ENCODE measurements at places on chromosomes 7 and 10.

GRCh38 chr7:84666651-84667050 lies 472.1 kb upstream of the SEMA3A start:
- DNase-seq = no peak

DNA sequence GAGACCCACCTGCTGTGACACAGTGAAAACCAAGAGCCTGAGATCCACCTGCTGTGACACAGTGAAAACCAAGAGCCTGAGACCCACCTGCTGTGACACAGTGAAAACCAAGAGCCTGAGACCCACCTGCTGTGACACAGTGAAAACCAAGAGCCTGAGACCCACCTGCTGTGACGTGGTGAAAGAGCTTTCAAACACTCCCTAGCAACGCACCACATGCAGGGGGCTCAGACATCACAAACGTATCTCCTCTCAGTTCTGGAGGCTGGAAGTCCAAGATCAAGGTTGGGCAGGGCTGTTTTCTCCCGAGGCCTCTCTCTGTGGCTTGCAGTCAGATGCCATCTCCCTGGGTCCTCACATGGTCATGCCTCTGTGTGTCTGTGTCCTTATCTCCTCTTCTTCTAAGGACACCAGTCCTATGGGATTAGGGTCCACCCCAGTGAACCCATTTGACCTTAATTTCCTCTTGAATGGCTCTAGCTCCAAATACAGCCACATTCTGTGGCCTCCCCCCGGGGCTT lies 43.8 kb downstream of the INSIG1 start:
- no peak for DNase-seq

DNA sequence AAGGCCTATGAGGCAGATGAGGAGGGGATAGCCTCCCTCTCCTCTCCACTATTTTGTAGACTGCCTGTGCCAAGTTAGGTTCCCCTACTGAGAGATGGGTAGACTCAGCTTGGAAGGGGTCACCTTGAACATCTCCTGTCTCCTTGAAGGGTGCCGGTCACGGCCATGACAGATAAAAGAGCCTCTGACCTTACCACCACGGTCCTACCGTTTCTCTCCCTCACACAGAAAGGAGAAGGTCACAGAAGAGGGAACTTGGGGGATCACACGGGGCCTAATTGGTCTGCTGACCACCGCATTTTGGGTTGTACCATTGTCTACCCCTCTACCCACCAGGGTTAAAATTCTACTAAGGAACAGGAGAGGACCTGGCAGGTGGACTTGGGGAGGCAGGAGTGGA lies 17.0 kb downstream of the PRSS2 start:
- no peak for DNase-seq

- no peak for DNase-seq
Measured at GRCh38 chr10:19941206-19941880, 125.1 kb downstream of the PLXDC2 start.

GRCh38 chr7:111329367-111330234 lies 232.7 kb downstream of the IMMP2L start:
- no peak for DNase-seq

GRCh38 chr7:67359900-67360299 lies 363.3 kb downstream of the TYW1 start:
- DNase-seq = no peak

DNA sequence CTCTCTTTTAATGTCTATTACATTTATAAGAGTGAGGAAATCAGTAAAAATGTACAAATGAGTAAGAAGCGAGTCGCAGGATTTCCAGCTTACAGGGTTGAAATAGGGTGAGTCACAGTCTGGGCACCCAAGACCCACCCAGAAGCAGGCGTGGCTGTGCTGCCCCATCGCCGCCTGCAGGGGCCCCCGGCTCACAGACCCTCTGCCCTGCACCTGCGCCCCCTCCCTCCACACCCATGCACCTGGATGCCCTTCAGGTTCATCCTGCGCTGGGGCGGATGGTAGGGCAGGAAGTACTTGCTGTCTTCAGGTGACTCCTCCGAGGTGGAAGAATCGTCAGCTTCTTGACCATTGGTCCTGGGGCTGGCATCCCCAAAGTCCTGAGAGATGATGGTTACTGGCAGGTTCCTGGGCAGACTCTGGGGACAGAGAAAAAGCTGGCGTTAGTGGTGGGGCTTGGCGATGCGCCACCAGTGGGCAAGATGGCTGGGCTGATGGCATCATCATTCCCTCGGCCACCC lies 90.2 kb upstream of the GNA12 start:
- DNase-seq = peak; percentile 33

DNA sequence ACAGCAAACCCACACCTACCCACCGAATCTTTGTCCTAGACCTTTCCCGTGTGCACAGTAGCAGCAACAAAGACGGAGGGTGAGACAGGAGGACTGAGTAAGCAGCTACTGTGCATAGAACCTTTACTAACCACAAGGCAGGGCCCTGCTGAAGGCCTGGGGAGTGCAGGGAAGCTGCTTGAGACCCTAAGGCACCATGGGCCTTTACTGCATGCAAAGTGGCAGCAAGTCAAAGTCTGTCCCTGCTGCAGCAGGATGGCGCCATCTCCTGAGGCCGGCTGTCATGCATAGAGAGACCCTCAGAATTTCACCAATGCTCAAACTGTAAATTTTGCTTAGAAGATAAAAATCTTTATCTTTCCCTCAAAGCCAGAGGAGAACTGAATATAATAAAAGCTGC lies 610.5 kb downstream of the ACTR3B start:
- no peak for DNase-seq

GRCh38 chr7:30760514-30761213 lies 8.7 kb downstream of the INMT start:
- DNase-seq = no peak

DNA sequence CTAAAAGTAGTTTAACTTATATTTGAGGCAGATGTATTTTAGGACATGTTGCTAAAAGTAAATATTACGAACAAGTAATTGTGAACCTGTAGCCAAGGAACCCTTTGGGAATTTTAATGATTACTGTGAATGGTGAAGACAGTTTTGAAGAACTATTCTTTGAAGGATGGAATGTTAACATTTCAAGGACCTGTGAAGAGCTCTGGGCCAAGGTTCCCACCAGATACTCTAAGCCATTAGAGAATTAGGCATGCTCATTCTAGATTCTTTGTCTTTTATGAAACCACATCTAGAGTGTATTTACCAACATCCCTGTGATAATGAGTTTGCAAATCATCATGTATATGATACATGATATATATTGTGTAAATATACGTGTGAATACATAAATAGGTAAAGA lies 99.8 kb downstream of the SEPTIN7 start:
- DNase-seq = no peak

DNA sequence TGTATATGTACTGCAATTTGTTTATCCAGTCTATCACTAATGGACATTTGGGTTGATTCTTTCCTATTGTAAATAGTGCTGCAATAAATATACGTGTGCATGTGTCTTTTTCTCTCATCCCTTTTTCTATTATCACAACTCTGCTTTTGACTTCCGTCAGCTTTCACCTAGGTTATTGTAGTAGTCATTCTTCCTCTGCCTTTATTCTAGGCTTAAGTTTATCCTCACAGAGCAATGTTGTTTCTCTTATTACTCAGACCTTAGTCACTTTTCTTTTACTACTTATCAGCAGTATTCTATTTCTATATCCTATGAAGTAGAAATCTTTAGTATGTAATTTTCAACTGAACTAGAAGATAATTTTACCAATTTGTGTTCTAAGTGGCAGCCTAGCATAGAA lies 175.3 kb upstream of the SEMA3E start:
- no peak for DNase-seq

DNA sequence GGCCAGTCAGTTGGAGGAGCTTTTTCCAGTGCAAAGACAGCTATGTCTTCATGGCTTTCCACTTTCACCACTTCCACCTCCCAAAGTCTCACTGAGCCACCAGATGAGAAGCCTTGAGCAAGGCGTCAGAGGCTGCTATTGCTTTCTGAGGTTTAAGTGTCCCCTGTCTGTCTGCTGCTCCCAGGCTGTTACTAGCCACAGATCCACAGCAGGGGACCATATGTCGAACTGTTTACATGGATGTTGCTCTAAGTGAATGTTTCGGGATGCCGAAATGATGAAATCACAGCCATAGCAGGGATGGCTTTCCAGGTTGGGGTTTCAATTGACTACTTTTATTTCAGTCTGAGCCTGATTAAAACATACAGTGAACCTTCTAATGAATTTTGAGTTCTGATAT lies 88.5 kb downstream of the AVL9 start:
- no peak for DNase-seq

GRCh38 chr10:6012121-6012905 lies 35.0 kb upstream of the IL15RA start:
- peak; percentile 11 for DNase-seq

- DNase-seq = no peak
Measured at GRCh38 chr10:115003396-115003795, 65.4 kb downstream of the TRUB1 start.

DNA sequence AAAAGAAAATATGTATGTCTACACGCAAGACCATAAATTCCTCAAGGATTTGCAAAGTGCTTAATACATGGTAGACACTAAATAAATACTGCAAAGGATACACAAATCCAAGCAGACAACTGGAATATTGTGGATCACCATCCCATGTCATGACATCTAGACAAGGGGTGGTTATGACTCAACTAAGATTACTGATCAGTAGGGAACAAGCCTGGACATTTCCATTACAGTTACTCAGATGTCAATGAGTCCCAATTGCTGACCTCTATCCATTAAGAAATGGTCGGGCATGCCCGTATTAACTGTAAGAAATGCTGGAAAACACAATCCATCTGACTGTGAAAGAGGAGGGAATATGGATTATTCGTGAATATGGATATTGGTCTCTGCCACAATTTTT lies 27.6 kb upstream of the RUFY2 start:
- no peak for DNase-seq

- DNase-seq = no peak
Measured at GRCh38 chr7:116708248-116708647, 36.3 kb downstream of the MET start.

DNA sequence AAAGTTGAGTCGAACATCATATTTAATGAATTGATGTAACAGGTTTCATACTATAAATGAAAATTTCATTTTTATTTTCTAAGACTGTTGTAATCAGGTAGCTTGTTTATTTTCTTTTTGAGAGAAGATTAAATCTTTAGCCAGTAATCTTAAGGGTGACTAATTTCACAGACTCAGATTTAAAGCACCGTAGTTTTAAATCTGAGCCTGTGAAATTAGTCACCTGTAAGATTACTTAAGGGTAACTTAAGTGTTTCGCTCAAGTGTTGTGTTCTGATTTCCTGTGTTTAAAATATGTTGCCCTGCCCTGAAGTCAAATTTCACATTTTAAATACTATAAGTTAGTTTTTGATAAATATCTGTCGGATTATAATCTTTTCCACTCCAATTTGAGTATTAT lies 35.8 kb upstream of the TMEM236 start:
- no peak for DNase-seq

DNA sequence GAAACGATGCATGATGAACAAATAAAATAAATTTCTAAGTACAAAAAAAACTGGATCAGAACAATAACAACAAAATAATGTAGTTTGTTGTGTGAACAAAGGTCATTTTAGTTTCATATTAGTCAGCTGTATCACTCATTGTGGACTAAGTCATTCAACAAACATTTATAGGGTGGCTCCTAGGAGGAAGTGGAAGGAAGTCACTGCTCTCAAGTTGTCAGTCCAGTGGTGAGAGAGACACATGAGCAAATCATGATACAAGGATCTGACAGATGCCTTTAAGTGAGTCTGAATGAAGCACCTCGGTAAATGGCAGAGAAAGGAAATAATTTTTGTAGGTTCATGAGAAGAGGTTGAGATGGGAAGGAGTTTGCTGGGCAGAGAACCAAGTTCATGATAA lies 56.8 kb downstream of the EPDR1 start:
- DNase-seq = no peak

GRCh38 chr10:110739811-110740271 lies 95.7 kb downstream of the RBM20 start:
- no peak for DNase-seq

DNA sequence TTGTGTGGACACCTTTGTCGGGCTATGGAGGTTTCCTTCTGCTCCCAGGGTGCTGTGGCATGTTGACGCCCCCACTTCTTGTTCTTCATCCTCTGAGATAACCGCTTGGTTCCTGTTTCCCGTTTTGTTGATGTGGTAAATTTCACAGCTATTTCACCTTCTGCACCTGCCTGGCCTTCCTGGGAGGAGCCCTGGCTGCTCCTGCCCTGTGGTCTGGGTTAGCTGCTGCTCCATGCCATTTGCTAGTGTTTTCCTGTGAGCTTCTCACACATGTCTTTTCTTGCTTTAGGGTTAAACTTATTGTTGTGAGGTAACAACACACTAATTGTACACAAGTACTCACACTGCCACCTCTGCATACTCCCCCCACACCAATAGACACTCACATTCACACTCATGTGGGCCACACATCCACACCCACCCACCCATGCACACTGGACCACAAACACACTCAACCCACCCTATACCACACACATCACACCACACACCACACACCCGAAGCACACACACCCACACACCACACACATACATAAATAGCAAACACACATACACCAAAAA lies 46.5 kb upstream of the MSMB start:
- no peak for DNase-seq

GRCh38 chr7:124796771-124797170 lies 31.2 kb upstream of the GPR37 start:
- no peak for DNase-seq

DNA sequence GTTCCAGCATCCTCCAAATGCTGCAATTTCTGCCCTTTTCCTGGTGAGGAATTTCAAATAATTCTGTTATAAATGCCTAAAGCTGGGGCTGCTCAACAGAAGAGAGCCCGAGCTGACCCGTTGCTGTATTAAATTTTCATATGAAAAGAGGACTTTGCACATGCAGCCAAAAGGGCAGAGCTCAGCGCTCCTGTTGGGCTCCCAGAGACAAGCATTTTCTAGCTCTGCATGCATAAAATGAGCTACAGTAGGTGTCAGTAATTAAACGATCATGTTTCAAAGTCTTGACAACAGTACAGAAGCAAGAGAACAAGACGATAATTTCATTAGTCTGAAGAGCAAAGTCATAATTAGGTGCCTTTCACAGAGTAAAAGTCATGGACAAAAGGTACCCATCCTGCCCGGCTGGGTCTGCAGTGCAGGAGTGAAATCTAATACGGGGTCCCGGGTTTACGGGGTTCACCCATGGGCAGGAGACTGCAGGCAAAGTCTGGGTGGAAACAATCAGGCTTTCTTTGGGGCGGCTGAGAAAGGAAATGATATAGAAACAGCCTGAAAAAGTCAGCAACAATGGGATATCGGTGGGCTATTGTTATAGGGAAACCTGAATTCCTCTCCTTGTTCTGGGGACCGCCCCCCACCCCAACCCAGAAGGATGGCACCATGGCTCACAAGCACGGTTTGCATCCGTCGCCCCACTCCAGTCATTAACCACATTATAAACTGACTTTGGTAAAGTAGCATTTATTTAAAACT lies 66.0 kb downstream of the EBF3 start:
- DNase-seq = no peak

All from stimulated activated CD4-positive, alpha-beta T cell treated with anti-CD3 and anti-CD28 coated beads, Interleukin-2, amount 100 ng/mL, for 24 hours (primary cell).